ENCODE measurements at places on chromosomes 2 and 18. TPM values are rescaled to one million over a fixed set of nuclear protein-coding genes. Genes with fewer than 3 reads are reported as not detected.

The CDCA7 gene
- 0.59 TPM for total RNA-seq

The ZSWIM2 gene
- total RNA-seq = not detected

The MYL1 gene
- 0.48 TPM for total RNA-seq

The C2orf78 gene
- total RNA-seq = not detected

The TDRD15 gene
- not detected for total RNA-seq

The ANKRD30BL gene
- total RNA-seq = 1.2 TPM

The TTC27 gene
- total RNA-seq = 46.2 TPM

The INPP1 gene
- total RNA-seq = 14.2 TPM

The OR6B2 gene
- not detected for total RNA-seq

The COPS9 gene
- 70.3 TPM for total RNA-seq

DNA sequence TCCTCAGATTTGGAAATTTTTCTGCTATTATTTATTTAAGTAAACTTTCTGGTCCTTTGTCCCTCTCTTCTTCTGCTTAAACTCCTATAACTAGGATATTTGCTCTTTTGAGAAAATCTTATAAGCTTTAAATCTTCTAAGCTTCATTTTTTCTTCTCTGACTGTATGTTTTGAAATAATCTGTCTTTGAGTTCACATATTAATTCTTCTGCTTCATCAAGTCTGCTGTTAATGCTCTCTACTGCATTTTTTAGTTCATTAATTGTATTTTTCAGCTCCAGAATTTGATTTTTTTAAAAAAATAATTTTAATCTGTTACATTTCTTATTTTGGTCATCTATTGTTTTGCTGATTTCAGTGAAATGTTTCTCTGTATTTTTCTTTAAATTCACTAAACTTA lies 28.9 kb downstream of the ICA1L start:
- no peak for DNase-seq

GRCh38 chr2:240591784-240592183 lies 5.2 kb downstream of the CAPN10 start:
- DNase-seq = no peak

GRCh38 chr2:120870467-120870788 lies 134.8 kb downstream of the GLI2 start:
- no peak for DNase-seq

- DNase-seq = no peak
These were observed 126.6 kb upstream of the CWC22 start for GRCh38 chr2:180133736-180134135.

DNA sequence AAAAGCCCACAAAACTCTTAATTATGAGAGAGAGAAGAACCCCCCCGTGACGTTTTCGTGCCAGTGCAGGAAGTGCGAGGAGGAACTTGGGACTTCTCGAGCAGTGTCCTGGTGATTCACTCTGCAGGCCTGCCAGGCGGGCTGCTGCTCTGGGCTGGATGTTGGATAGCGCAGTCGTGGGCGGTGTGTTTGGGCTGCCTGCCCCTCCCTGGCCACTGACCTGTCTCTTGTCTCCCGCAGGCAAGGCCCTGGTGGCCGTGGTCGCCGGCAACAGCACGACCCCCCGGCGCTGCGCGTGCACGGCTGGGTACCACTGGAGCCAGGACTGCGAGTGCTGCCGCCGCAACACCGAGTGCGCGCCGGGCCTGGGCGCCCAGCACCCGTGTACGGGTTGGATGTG lies 29.0 kb downstream of the TNFRSF11A start:
- DNase-seq = no peak

- DNase-seq = no peak
These were observed 46.2 kb upstream of the SMAD7 start for GRCh38 chr18:48996901-48997463.

DNA sequence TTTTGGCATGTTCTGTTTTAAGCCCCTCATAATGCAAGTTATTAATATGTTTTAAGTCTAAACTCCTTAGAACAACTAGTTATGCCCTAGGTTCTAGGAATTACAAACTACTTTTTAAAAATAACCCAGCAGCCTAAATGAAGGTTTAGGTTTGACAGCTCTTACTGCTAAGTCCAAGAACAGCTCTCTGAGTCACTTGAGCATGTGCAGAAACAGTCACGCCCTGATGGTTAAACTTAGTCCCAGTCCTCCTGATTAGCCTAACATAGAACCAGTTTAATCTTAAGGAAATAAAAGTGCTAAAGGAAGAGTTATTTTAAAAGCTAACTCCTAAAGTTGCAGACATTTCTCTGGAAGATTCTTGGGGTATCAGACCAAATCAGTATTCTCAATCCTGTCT lies 72.5 kb downstream of the RMDN2 start:
- DNase-seq = no peak

DNA sequence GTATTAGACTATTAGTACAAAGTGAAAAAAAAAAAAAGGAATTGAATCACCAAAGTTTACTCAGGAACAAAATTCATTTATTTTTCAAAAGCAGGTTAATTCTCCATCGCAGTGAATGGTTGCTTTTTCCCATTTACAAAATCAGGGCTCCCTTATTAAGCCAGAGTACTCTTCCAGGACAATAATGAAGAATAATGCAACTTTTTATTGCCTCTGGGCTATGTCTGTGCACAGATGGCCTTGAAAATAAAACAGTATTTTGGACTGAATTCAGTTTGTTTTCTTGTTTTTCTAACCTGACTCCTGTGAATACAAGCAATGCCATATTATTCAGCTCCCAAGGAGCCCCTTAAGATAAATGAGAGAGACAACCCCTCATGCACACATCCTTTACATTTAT lies 246.8 kb downstream of the KCNS3 start:
- DNase-seq = no peak

GRCh38 chr2:183927406-183928325 lies 670.7 kb upstream of the ZNF804A start:
- no peak for DNase-seq

- DNase-seq = no peak
These were observed 126.6 kb upstream of the SLC14A2 start for GRCh38 chr18:45488645-45489044.

GRCh38 chr2:235514627-235515363 lies 21.0 kb downstream of the AGAP1 start:
- DNase-seq = no peak

GRCh38 chr2:73268366-73268829 lies 15.9 kb downstream of the FBXO41 start:
- no peak for DNase-seq

DNA sequence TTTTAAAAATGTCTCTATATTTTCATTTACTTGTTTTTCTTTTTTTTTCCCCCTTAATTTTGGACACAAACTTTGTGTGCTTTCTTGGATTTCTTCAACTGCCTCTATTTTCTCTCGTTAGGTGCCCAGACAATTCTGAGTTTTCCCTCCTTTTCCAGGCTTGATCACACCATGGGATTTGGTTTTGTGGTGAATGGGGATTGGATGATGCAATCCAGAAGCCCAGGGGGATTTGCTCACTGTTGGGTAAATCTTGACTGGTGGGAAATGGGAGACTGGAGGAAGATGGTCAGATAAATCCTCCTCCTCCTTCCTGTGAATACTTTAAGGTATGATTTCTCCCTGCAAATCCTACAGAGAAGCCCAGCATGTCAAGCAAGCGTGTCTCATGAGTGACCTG lies 19.5 kb upstream of the PAX8 start:
- DNase-seq = no peak

DNA sequence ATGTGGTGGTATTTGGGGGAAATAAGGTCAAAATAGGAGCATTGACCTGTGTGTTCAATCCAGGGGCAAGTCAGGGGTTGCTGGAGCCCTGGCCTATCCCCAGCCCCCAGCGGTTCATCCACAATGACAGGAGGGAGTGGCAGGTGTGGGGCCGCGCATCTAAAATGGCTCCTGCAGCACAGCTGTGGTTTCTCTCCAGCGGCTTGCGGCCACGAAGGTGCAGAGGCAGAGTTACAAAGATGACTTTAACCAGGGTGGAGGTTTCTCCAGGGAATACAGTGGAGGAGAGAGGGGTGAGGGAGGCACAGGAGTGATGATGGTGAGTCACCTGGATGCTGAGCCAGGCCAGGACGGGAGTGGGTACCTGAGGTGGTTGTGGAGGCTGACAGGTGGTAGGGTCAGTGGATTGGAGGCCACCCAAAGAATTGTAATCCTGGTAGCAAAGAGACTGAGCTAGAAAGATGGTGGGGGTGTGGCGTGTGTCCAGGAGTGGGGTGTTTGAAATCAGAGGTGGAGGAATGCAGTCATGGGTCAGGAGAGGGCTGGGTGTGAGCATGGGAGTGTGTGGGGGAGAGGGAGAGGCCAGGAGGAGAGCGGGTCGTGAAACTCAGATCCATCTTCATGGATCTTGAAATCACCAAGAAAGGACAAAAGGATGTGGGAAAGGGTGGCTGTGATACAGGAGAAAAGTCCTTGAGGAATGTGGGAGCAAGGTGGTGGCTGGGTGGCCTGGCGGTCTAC lies 83.2 kb downstream of the CTIF start:
- DNase-seq = no peak

DNA sequence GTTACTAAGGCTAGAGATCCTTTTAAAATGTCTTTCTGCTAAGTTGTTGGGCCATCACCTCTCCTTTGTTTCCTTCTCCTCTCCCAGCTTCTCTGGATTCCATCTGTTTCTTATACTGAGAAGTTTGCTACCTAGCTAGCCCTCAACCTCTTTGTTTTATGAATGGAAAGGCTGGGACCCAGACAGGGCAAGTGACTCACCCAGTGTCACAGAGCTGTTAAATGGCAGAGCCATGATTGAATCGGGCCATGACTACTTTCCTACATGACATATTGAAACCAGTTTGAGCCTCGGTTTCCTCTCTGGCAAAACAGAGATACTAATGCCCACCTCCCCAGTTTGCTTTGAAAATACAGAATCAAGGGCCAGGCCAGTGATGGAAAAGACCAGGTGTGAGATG lies 24.1 kb downstream of the REEP1 start:
- DNase-seq = no peak

- no peak for DNase-seq
These were observed 119.1 kb downstream of the LRATD1 start for GRCh38 chr2:14751581-14751980.

- DNase-seq = no peak
These were observed 63.5 kb downstream of the MYOM1 start for GRCh38 chr18:3156325-3156640.

GRCh38 chr2:111167076-111167862 lies 46.6 kb downstream of the BCL2L11 start:
- no peak for DNase-seq

- no peak for DNase-seq
These were observed 64.0 kb downstream of the RALBP1 start for GRCh38 chr18:9539283-9539682.

DNA sequence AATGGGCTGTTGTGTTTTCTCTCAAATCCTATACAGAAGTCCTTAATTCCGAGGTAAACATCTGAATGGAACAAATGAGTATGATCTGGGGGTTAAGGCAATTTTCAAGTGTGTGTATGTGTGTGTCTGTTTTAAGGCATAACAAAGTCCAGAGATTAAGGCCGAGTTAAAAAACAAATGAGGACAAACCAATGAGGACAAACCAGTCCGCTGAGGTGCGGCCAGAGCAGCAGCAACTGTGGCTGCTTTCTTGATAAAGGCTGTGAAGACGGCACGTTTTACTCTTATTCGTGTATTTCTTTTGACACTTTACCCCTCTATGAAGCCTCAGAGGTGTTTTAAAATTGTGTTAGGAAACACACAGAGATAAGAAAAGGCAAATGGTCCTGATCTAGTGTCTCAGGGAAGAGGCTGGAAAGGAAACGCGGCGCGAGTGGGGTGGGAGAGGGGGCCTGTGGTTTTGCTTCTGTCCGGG lies 495 bp upstream of the GULP1 start:
- DNase-seq = no peak

- no peak for DNase-seq
These were observed 16.4 kb downstream of the GPR45 start for GRCh38 chr2:105257981-105258380.

DNA sequence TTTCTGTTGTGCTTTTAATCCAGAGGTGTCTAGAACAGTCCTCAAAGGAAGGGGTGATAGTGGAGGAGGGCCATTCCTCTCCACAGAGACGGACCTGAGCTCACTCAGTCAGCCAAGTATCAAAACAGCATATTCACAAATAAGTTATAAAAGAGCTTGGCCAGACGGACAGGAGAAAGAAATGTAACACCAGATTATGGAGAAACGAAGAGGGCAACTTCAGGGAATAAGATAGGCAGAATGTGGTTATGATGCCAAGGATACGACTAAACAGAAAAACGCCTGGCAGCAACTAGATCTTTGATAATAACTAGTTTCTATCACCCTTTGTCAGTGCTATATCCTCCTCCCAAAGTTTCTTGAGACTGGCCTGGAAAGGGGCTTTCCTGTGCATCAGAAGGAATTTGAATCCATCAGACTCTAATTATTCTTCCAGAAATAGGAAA lies 42.5 kb downstream of the MAP4K3 start:
- no peak for DNase-seq

DNA sequence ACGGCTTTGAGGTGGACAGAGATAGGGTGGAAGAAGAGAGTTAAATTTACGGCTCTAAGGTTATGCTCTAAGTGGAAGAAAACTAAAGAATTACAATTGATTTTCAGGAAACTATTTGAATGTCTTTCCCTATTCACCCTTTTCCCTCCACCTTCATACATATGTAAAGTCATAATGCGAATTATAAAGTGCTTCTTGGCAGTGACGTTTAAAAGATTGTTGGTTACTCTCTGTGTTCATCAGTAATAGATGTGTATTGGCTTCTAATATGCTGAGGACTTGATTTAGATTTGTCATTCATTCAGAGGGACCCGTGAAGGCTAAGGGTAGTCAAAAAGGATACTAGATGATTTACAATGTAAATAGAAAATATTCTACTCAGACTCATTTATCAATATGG lies 63.9 kb downstream of the ARHGAP28 start:
- no peak for DNase-seq

- DNase-seq = no peak
These were observed 229.1 kb upstream of the FN1 start for GRCh38 chr2:215664847-215665525.

GRCh38 chr2:119202610-119203310 lies 20.9 kb upstream of the STEAP3 start:
- no peak for DNase-seq

GRCh38 chr2:185471441-185471840 lies 267.2 kb upstream of the FSIP2 start:
- DNase-seq = no peak

- no peak for DNase-seq
These were observed 78.2 kb downstream of the CAPN13 start for GRCh38 chr2:30729031-30729430.

DNA sequence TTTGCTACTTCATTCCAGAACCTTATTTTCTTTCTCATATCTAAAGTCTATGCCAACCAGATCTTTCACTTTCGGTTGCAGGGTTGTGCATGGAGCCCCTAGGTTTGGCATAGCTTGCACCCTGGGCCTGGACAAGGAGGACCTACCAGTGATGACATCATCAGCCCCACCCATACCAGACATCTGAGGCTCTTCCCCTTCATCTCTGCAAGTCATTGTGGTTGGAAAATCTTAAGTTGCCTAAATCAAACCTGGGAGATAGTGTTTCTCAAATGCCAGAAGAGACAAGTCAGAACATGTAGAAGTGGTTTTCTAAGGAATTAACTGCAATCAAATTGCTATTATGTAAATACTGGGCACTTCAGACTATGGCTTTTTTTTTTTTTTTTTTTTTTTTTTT lies 363.3 kb downstream of the ZNF516 start:
- no peak for DNase-seq

GRCh38 chr2:240418311-240418710 lies 17.2 kb upstream of the GPC1 start:
- DNase-seq = peak; percentile 2
